Keratinocyte (primary cell): ENCODE measurements at places on chromosomes 3 and 15.
A peak's percentile ranks its signal among the peaks of the same experiment; 100 is the strongest.

GRCh38 chr3:184474897-184475296, 86.7 kb upstream of the EPHB3 start:
- no peaks in the 10 kb centered on the region for H3K4me1 ChIP-seq
- H3K27me3 ChIP-seq = no peaks in the 10 kb centered on the region
- no peak for DNase-seq
- H3K4me3 ChIP-seq = no peak overlapping the region

DNA sequence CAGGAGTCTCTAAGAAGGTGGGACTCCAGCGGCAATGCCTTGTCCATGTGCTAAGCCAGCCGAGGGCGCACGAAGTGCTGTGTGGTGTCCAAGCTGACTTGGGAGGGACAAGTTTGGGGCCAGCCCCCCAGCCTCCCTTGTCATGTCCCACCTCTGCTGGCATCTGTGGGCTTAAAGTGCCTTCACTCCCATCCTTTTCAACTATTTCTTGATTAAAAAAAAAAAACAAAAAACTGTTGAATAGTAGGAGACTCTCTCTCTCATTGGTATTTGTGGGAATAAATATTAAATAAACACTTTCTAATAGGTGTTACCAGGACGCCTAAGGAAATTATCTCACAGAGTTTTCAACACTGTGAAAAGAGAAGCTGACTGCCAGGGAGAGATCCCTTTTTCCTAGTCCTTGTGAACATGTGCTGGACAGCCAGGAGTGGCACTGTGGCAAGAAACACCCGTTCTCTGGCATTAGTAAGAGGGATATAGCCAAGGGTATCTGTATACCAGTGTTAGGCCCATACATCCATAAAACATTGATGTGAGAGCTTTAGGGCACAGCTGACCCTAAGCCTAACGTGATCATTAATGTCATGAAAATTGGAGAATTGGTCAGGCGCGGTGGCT, 158.0 kb downstream of the IGF1R start:
- H3K27me3 ChIP-seq = no peaks in the 10 kb centered on the region
- DNase-seq = no peak

- no peaks in the 10 kb centered on the region for H3K27me3 ChIP-seq
- H3K36me3 ChIP-seq = no peaks in the 10 kb centered on the region
- peak overlapping the region; percentile 28 for H3K27ac ChIP-seq
These were observed 49.3 kb downstream of the GRIP2 start for GRCh38 chr3:14490831-14491230.

DNA sequence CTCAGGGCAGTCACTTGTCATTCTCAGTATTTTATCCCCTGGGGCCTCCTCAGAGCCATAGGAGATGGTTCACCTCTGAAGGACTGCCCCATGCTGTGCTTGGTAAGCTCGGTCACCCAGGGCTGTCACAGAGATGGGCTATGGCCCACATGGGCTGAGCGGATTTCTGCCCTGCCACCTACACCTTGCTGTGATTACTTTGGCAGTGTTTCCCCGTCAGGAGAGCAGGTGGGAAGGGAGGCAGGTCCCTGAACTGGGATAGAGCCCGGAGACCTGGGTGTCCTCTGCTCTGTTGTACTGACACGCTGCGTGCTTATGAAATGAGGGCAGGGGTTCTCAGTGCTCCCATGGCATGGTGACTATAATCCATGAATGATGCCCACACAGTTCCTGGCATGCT, 48.9 kb downstream of the APBA2 start:
- no peak for DNase-seq
- no peak overlapping the region for H3K4me3 ChIP-seq
- no peaks in the 10 kb centered on the region for H3K36me3 ChIP-seq
- no peaks in the 10 kb centered on the region for H3K27me3 ChIP-seq

GRCh38 chr15:83174891-83175290, 32.7 kb downstream of the HDGFL3 start:
- no peaks in the 10 kb centered on the region for H3K4me1 ChIP-seq
- H3K27ac ChIP-seq = no peak overlapping the region
- H3K27me3 ChIP-seq = no peaks in the 10 kb centered on the region
- DNase-seq = no peak

GRCh38 chr15:68235022-68235421, 5.5 kb upstream of the CLN6 start:
- no peak for DNase-seq
- peaks cover 4% of the 10 kb centered on the region for H3K27me3 ChIP-seq
- H3K4me1 ChIP-seq = peaks cover 4% of the 10 kb centered on the region

DNA sequence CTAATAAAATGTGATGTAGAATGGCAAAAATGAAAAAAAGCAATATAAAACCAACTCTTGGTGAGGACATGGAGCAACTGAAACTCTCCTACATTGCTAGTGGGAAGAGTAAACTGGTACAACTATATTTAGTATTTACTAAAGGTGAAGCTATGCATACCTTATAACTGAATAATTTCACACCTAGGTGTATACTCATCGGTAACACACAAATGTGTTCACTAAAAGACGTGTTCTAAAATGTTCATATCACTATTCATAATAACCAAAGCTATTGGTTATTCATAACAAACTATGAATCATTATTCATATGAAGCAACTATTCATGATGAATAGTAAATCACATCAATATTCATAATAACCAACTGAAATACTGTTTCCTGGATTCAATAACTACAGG, 1030.3 kb downstream of the ROBO2 start:
- H3K4me3 ChIP-seq = no peak overlapping the region
- DNase-seq = no peak
- no peaks in the 10 kb centered on the region for H3K4me1 ChIP-seq
- H3K36me3 ChIP-seq = no peaks in the 10 kb centered on the region
- H3K27me3 ChIP-seq = no peaks in the 10 kb centered on the region

GRCh38 chr15:62452667-62453066, 287.6 kb upstream of the C2CD4B start:
- H3K4me3 ChIP-seq = no peak overlapping the region
- no peaks in the 10 kb centered on the region for H3K27me3 ChIP-seq
- DNase-seq = no peak
- no peak overlapping the region for H3K27ac ChIP-seq

DNA sequence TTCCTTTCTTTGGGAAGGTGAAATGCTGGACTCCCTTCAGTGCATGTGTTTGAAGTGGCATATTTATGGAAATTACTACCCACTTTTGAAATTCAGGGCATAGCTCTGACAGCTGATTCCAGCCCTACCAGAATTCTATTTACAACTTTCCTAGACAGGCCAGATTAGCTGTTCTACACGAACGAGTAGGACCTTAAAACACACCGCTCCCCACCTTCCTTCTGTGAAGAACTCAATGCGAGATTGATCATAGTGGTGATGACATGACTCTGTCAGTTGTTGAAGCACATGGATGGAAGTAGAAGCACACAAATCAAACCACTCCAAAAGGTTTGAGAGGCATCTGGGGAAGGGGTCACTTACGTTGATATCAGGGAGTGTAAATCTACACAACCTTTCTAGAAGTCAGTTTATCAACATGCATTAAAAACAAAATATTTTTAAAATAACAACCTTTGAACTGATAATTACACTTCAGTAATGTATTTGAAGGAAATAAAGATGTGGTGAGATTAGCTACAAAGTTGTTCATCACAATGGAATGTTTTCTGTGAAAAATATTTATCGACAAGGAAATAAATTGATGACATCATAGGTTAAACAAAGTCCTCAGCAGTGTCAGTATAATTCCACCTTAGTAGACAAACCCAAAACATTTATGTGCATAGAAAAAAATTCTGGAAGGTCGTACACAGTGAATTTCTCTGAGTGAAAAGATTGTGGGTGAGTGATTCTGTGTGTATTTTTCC, 29.8 kb downstream of the RARB start:
- no peak for DNase-seq
- no peaks in the 10 kb centered on the region for H3K4me1 ChIP-seq
- no peak overlapping the region for H3K4me3 ChIP-seq
- H3K27me3 ChIP-seq = no peaks in the 10 kb centered on the region
- H3K36me3 ChIP-seq = no peaks in the 10 kb centered on the region

DNA sequence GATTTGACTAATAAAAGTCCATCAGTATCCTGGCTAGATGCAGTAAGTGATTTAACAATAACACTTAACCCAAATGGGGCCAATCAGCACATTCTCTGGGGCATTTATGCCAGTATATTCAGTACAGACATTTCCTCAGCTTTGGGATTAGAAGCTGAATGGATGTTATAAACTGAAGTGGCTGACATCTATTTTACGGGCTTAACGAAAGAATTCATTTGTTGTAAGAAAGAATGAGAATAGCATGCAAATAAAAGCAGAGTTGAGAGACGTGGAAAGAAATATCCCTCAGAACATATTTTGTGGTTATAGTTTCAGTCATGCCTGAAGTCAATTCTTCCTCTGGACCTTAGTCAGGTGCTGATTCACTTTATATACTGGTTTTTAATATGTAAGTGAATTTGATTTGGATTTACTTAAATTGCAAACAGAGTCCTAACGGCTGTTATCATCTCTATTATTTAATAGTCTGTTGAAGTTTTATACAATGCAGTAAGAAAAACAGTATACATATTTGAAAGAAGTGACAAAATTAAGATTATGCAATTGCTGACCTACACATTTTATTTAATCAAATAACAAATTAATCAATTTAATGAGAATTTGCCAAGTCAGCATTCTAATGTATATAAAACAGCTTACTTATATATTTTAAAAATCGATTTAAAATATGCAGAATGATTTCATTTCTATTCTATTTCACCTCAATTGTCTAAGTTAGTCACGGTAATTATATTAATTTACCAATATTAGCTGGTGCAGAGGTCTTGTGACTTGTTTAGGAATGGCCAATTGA, 513.9 kb upstream of the CADM2 start:
- H3K27ac ChIP-seq = no peak overlapping the region
- H3K27me3 ChIP-seq = no peaks in the 10 kb centered on the region
- DNase-seq = no peak
- H3K36me3 ChIP-seq = no peaks in the 10 kb centered on the region
- H3K4me1 ChIP-seq = no peaks in the 10 kb centered on the region

GRCh38 chr3:122858373-122858772, 63.5 kb downstream of the SLC49A4 start:
- no peaks in the 10 kb centered on the region for H3K36me3 ChIP-seq
- no peak for DNase-seq
- no peak overlapping the region for H3K27ac ChIP-seq
- H3K4me1 ChIP-seq = no peaks in the 10 kb centered on the region
- H3K4me3 ChIP-seq = no peak overlapping the region
- H3K27me3 ChIP-seq = no peaks in the 10 kb centered on the region

GRCh38 chr3:147428754-147429153, 19.6 kb downstream of the ZIC1 start:
- H3K4me1 ChIP-seq = no peaks in the 10 kb centered on the region
- no peak overlapping the region for H3K27ac ChIP-seq
- peaks cover 15% of the 10 kb centered on the region for H3K27me3 ChIP-seq
- no peak overlapping the region for H3K4me3 ChIP-seq

GRCh38 chr3:151971814-151972579, 98.6 kb downstream of the SUCNR1 start:
- no peaks in the 10 kb centered on the region for H3K27me3 ChIP-seq
- H3K4me1 ChIP-seq = peaks cover 20% of the 10 kb centered on the region
- no peak overlapping the region for H3K4me3 ChIP-seq
- H3K27ac ChIP-seq = no peak overlapping the region

- H3K4me3 ChIP-seq = no peak overlapping the region
- no peaks in the 10 kb centered on the region for H3K4me1 ChIP-seq
- H3K36me3 ChIP-seq = no peaks in the 10 kb centered on the region
- no peak for DNase-seq
- no peak overlapping the region for H3K27ac ChIP-seq
These were observed 67.6 kb upstream of the GCNT3 start for GRCh38 chr15:59543721-59544547.

- no peak for DNase-seq
- H3K4me1 ChIP-seq = peaks cover 7% of the 10 kb centered on the region
- H3K4me3 ChIP-seq = no peak overlapping the region
- peaks cover 33% of the 10 kb centered on the region for H3K27me3 ChIP-seq
- H3K36me3 ChIP-seq = no peaks in the 10 kb centered on the region
These were observed 868 bp upstream of the GADL1 start for GRCh38 chr3:30895329-30895728.

GRCh38 chr3:165544432-165544831, 292.8 kb downstream of the BCHE start:
- no peaks in the 10 kb centered on the region for H3K4me1 ChIP-seq
- H3K27ac ChIP-seq = no peak overlapping the region
- DNase-seq = no peak
- no peak overlapping the region for H3K4me3 ChIP-seq
- H3K27me3 ChIP-seq = no peaks in the 10 kb centered on the region

GRCh38 chr15:97678656-97679055, 281.8 kb upstream of the ARRDC4 start:
- H3K4me1 ChIP-seq = no peaks in the 10 kb centered on the region
- H3K27ac ChIP-seq = no peak overlapping the region
- no peak overlapping the region for H3K4me3 ChIP-seq
- no peak for DNase-seq
- no peaks in the 10 kb centered on the region for H3K27me3 ChIP-seq

DNA sequence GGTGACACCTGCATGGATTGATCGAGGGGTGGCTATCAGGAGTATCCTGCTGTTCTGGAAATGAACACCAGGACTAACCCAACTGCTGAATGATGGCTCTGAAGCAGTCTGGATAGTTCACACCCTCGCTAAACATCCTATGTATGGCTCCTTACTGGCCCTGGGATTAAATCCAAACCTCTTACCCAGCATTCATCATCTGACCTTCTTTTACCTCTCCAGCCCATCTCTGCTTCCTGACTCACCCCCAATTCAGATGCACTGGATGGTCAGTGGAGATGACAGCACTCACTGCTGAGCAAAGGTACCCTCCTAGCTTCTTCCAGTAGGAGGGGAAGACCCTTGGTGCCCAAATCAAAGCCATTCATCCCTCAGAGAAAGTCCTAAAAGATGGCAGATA, 235.2 kb upstream of the TRIM42 start:
- DNase-seq = no peak
- H3K4me1 ChIP-seq = peaks cover 7% of the 10 kb centered on the region
- no peaks in the 10 kb centered on the region for H3K27me3 ChIP-seq
- no peak overlapping the region for H3K27ac ChIP-seq
- H3K36me3 ChIP-seq = no peaks in the 10 kb centered on the region

DNA sequence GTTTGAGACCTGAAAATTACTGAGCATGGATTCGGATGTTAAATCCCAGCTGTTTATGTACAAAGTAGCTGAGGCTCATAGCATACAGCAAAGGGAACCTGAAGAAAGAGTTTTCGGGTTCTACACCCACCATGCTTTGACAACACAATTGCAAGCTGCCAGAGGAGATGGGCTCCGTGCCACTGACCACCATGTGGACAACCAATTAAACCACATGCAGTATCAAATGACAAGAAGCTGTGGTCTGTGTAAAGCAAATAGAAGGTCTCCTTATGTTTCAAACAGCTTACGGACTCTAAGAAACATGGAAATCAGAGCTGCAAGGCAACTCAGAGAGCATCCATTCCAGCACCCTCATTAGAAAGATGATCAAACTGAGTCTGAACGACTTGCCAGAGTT, 12.9 kb downstream of the GABRB3 start:
- H3K36me3 ChIP-seq = no peaks in the 10 kb centered on the region
- no peaks in the 10 kb centered on the region for H3K27me3 ChIP-seq
- no peaks in the 10 kb centered on the region for H3K4me1 ChIP-seq
- DNase-seq = no peak
- H3K4me3 ChIP-seq = no peak overlapping the region
